ENCODE measurements at places on chromosomes 16 and 17.

DNA sequence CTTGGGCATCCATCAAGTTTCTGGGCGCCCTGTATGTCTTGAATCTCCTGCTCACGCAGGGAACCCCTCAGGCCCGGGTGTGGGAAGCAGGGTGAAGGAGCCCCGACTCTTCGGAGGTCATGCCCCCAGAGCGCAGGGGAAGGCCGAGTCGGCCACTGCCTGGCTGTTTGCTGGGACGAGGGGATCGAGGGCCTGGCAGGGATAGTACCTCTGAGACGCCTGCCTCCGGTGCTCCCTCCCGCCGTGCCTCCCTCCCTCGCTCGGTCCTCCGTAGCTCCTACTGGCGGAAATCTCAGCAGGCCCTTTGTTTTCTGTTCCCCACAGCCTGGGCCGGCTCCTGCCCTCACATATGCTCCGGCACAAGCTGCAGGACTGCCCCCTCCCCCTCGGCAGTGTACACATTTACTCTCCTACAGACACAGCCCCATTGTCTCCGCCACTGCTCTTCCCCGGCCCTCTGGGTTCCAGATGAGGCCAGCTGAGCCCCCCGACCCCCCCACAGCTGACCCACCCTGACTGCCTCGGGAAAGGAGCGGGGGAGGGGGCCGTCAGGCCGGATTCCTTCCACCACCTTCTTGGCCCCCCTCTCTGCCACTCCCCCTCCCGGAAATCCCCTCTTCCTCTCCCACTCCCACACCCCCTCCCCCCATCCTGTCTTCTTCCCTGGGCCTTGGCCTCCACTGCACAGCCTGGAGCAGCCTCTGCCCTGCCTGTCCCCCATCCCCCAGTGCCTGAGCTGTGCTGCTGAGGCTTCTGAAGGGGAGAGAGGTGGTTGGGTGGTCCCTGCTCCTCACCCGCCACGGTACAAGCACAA lies 1.4 kb downstream of the TRAF4 start:
- DNase-seq, result no peak

- DNase-seq, result no peak
These were observed 123.6 kb downstream of the MSI2 start for GRCh38 chr17:57379895-57380434.

DNA sequence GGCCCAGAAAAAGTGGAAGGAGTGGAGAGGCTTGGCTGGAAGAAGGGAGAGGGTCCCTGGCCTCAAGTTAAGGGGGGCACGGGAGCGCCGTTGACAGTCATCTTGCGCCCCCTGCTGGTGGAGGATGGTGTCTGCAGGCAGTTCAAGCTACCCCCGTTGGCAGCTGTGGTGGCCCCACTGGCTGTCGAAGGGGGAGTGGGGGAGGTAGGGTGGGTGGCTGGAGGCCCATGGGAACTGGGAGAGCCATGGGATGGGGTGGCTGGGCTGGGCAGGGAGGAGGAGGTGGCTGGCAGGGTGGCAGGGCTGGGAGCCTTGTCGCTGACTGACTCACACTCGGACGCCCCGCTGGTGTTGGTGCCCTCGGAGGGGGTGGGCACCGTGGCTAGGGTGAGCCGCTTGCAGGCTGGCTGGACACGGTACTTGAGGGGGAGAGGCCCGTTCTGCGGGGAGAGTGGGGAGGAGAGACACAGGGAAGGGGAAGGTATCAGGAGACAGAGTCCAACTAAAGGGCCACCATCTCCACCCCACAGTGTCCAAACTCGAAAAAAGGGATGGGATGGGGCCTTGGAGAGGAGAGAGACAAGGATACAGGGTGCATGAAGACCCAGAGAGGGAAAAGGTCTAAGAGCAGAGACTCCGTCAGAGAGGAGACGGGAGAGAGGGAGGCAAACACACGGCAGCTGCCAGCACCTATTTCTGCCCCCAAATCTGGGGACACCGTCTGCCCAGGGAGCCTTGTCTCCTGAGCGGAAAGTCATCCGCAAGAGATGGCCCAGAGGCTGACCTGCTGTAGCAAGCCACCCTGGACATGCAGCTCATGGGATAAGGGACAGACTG lies 5.2 kb downstream of the CISD3 start:
- no peak for DNase-seq

DNA sequence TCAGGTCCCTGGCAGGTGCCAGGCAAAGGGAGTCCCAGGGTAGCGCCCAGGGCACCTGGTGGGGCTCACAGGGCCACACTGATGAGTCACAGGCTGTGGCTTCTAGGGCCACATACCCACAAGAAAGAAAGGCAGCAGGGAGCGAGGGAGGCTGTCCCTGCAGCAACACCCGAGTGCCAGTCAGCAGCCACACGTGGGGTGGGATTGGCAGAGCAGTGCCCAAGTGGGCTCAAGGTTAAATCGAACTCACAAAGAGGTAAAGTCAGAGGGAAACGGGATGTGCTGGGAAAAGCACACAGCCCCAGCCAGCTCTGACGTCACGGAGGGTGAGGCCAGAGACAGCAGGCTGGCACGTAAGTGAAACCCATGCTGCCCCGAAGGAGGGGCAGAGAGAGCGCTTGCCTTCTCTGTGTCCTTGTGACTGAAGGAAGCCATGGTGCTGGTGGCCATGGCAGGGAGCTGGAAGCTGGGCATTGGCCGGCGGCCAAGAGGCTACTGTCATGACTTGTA lies 33.8 kb downstream of the FA2H start:
- DNase-seq, result no peak

GRCh38 chr16:78761427-78761826 lies 662.0 kb downstream of the WWOX start:
- no peak for DNase-seq

- DNase-seq, result no peak
These were observed 4.7 kb upstream of the AANAT start for GRCh38 chr17:76462556-76463290.

GRCh38 chr16:68179196-68179795 lies 56.6 kb downstream of the ESRP2 start:
- DNase-seq, result no peak

DNA sequence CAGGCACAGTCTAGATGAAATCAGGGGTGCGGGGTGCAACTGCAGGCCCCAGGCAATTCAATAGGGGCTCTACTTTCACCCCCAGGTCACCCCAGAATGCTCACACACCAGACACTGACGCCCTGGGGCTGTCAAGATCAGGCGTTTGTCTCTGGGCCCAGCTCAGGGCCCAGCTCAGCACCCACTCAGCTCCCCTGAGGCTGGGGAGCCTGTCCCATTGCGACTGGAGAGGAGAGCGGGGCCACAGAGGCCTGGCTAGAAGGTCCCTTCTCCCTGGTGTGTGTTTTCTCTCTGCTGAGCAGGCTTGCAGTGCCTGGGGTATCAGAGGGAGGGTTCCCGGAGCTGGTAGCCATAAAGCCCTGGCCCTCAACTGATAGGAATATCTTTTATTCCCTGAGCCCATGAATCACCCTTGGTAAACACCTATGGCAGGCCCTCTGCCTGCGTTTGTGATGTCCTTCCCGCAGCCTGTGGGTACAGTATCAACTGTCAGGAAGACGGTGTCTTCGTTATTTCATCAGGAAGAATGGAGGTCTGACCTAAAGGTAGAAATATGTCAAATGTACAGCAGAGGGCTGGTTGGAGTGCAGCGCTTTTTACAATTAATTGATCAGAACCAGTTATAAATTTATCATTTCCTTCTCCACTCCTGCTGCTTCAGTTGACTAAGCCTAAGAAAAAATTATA lies 1.6 kb downstream of the HBA1 start:
- no peak for DNase-seq

- no peak for DNase-seq
These were observed 29.0 kb upstream of the KPNB1 start for GRCh38 chr17:47620503-47621245.

- DNase-seq, result no peak
These were observed 27.0 kb upstream of the MPRIP start for GRCh38 chr17:17015230-17015629.

- no peak for DNase-seq
These were observed 16.1 kb downstream of the G6PC3 start for GRCh38 chr17:44086364-44087311.

GRCh38 chr17:2138318-2138717 lies 83.4 kb downstream of the HIC1 start:
- no peak for DNase-seq

DNA sequence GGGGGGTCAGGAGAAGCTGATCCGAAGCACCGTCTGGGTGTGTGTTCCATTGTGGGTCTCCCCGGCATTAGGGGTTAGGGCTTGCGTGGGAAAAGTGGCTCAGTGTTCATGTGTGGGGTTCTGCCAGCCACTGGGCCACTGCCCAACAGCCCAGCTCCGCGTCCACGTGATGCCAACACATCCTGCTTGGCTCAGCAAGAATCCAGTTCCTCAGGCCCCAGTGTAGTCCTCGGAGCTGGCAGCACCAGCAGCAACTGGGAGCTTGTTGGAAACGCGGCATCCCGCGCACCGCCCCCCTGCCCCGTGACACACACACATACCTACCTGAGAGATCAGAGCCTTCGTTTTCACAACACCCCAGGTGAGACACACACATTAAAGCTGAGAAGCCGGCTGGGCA lies 18.9 kb downstream of the LGALS9 start:
- no peak for DNase-seq

- DNase-seq, result no peak
These were observed 12.0 kb downstream of the CHST6 start for GRCh38 chr16:75483222-75483621.

DNA sequence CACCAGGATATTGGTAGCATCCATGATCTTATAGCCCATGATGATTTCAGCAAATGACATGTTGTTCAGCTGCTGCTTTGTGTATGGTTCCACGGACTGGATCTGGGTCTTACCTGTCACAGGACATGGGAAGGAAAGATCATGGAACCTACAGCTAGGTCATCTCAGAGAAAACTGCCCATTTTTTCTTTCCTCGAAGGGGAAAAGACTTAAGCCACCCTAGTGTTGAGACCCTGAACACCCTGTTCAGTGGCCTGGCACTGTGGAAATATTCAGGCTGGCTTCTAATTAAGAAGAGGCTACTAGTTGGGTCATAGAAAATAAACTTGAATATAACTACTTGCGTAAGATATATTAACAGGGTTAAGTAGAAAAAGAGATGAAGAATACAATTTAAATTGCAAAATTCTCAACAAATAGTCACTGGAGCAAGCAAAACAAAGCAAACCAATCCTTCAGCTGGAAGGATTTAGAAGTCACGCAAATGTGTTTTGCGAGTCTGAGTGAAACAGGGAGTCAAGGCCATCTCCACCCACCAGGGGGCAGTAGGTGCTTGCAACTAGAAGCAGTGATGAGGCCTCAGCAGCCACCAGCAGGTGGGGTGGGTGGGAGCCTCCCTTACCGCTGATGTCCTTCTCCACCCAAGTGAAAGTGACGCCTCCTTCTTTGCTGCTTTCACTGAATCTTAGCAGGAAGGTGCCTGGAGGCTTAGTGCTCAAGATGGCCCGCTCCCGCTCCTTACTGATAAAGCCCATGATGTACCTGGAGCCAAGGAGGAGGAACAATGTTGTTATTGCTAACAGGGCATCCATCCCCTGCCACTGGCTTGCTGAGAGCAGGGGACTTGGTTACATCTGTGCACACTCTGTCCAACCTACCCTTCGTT lies 34.3 kb downstream of the STAT5A start:
- DNase-seq, result peak; percentile 60

GRCh38 chr16:84390131-84390785 lies 21.9 kb downstream of the ATP2C2 start:
- no peak for DNase-seq

DNA sequence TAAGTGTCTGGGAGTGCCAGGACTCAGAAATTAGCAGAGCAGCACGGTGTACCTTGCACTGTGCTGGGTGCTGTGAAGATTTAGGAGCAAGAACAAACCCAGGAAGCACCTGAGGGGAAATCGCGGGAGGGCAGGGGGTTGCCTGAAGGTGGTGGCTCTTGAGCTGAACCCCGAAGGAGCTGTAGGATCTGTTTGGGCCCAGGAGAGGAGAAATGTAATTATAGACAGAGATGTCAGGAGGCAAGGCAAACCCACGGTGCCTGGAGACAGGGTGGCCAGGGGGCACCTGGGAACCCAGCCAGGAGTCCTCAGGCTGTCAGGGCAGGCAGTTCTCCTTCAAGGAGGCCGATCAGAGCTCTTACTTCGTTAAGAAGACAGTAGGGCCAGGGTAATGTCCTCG lies 109.1 kb downstream of the C16orf78 start:
- DNase-seq, result no peak

DNA sequence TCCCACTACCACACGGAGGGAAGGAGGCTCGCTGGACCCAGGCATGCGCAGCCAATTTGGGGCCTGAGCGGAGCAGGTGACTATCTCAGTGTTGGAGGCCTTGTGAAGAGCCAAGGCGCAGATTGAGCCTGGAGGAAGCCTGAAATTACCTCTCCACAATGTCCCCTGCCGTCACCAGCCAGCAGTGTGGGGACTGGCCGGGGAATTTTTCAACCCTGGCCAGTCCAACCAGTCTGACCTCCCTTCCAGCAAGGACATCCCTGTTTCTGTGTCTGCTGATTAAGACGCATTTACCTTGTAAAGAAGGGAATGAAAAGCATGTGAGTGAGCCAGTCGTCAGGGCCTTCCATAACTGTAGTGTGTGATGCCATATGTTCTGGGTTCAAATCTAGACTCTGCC lies 198.1 kb upstream of the IRX3 start:
- no peak for DNase-seq

GRCh38 chr17:37081287-37081686 lies 132.5 kb downstream of the AATF start:
- DNase-seq, result no peak

GRCh38 chr17:19830061-19830460 lies 37.7 kb downstream of the ULK2 start:
- no peak for DNase-seq

- DNase-seq, result no peak
These were observed 10.7 kb downstream of the GALNS start for GRCh38 chr16:88846088-88846487.

DNA sequence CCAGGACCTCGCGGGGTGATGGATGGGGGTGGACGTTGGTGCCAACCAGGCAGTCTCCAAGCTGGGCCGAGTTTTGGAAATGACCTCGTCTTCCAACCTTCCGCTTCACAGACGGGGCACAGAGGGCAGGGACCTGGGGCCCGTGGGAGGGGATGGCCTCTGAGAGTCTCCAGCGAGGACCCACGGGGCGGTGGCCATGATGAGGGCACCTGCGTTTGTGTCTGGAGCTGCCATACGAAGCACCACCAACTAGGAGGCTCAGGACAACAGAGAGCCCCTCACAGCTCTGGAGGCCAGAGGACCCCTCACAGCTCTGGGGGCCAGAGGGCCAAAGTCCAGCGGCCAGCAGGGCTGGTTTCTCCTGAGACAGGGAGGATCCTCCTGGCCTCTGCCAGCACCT lies 26.5 kb downstream of the SOX8 start:
- no peak for DNase-seq
